ENCODE measurements at places on chromosomes 3 and 15.

GRCh38 chr3:127647166-127647844, 18.3 kb downstream of the PODXL2 start:
- DNase-seq = no peak

DNA sequence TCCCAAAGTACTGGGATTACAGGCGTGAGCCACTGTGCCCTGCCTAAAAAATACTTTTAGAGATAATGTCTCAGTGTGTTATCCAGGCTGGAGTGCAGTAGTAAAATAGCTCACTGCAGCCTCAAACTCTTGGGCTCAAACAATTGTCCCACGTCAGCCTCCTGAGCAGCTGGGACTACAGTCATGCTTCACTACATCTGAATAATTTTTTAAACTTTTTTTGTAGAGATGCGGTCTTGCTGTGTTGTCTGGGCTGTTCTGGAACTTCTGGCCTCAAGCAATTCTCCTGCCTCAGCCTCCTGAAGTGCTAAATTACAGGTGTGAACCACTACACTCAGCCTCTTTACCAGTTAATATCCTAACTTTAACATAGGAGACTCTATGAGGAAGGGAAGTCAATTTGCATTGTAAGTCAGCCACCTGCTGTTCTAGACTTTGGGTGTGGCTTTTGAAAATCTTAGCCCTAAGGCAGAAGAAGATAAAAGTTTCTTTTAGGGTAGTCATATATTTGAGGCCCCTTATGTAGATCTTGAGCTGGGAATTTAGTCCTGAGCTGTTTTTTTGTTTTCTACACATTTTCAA, 78.2 kb upstream of the RASGRP1 start:
- DNase-seq = no peak

- DNase-seq = no peak
Measured at GRCh38 chr3:128334766-128335165, 131.9 kb downstream of the DNAJB8 start.

GRCh38 chr3:59374091-59374817, 324.4 kb upstream of the CFAP20DC start:
- no peak for DNase-seq

DNA sequence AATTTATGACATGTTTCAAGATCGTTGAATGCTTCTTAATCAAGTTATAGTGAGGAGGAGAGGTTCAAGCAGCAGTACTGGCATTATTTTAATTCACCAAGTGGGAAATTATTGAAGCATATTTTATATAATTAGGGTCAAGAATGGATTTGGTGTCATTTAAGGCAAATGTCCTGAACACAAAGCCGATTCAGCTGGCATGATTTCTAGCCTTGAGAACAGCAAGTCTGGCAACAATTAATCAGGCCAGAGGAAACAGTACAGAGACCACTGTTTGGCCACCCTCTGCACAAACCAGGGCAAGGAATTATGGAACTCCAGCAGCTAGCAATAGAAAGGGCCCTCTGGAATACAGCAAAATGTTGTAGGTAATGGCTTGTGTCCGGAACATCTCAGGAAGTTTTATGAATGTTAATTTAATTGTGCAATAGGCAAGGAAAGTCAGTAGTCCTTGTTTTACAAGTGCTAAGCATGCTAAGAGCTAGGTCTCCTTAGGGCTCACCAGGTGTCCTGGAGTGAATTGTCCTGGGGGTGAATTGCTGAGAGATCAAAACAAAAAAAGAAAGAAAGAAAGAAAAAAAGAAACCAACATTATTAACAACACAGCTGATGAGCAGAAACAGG, 38.7 kb upstream of the SNRK start:
- DNase-seq = no peak

Measured in hematopoietic multipotent progenitor cell treated with erythropoietin and hydrocortisone succinate and interleukin-3 and kit ligand, for 6 days (in vitro differentiated cells).